Cardiac muscle cell (in vitro differentiated cells and primary cell): ENCODE measurements at places on chromosomes 4 and X.
A peak's percentile ranks its signal among the peaks of the same experiment; 100 is the strongest.

GRCh38 chr4:113637823-113638561 is 123.5 kb downstream of the CAMK2D start:
- no peak for DNase-seq

DNA sequence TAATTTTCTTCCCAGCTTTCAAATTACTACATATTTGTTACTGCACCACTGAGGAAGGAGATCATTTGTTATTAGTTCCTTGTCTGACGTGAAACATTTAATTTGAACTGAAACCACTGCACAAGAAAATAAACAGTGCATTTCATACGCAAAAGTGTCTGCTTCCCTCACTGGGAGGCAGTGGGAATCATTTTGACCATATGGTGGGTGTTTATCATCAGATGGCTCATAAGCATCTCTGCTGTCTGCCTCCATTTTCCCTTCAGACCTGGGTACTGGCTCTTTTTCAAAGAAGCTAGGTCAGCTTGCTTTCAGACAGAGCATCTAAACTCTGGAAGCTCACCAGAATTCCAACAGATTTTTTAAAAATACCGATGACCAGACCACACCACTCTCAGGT is 135.2 kb downstream of the PCDH19 start:
- no peak for DNase-seq

DNA sequence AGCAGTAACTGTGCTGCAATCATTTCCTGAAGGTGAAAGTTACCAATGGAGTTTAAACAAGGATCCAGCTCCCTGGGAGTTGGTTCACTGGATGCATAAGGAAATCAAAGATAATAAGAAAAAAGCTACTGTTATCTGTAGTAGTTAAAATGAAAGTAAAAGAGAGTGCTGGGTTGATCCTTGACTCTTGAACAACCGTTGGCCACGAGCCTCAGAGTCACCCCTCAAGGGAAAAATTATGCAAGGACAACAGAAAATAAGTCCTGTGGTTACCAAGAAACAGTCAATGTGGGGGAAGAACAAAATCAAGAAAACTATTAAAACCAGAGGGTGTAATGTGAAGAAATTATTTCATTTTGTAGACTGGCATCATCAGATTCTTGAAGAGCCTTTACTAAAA is 49.7 kb upstream of the DDIT4L start:
- peak; percentile 13 for DNase-seq

DNA sequence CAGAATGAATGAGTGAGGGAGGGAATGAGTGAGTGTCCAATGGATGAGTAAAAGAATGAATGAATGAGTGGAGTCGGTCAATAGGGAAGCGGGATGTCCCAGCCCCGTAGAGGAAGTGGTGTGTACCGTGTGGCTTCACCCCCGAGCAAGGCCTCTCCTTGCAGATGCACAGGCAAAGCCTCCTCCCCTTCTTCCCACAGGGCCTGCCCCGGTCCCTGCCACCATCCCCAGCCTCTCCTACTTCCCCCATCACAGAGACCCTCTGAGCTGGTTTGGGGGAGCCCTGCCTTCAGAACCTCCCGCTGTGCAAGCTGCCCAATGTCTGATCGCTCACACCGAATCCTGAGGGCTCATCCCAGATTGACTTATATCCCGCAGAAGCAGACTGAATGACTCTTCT is 13.6 kb downstream of the HTRA3 start:
- no peak for DNase-seq

- no peak for DNase-seq
Observed at GRCh38 chr4:1770791-1771231, 22.3 kb upstream of the FGFR3 start.

GRCh38 chrX:19373351-19373891 is 29.7 kb downstream of the PDHA1 start:
- no peak for DNase-seq

DNA sequence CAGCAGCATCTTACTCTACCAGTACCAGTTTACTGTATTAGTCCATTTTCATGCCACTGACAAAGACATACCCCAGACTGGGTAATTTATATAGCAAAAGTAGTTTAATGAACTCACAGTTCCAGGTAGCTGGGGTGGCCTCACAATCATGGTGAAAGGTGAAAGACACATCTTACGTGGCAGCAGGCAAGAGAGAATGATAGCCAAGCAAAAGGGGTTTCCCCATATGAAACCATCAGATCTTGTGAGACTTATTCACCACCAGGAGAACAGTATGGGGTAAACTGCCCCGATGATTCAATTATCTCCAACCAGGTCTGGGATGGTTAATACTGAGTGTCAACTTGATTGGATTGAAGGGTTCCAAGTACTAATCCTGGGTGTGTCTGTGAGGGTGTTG is 69.3 kb downstream of the YIPF6 start:
- no peak for DNase-seq

DNA sequence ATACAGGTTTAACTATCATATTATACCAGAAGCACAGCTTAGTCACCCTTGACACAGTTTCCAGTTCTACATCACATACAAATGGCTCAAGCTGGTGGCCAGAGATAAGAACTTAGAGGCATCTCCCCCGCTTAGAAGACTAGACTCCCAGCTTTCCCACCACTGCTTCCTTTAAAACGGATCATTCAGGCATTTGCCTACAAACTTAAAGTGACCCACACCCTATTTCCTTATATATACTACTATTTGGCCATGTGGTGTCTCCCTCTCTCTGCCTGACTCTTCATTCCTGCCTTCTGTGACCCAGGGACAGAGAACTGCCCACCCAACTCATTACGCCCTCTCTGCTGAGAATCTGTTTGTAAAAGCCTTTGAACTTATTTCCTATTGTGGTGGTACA is 781.2 kb upstream of the DIAPH2 start:
- peak; percentile 36 for DNase-seq

GRCh38 chr4:26073886-26074560 is 160.0 kb downstream of the SMIM20 start:
- no peak for DNase-seq

- peak; percentile 53 for DNase-seq
Observed at GRCh38 chrX:68832101-68832416, 3.2 kb downstream of the EFNB1 start.

GRCh38 chrX:20362268-20363267 is 95.9 kb upstream of the RPS6KA3 start:
- peak; percentile 68 for DNase-seq

GRCh38 chr4:108168671-108169523 is at the start of gene LEF1:
TSS of gene LEF1 (minus strand) at chr4:108168932. CDS start at chr4:108167767, 1,165 bp downstream.
- peak; percentile 42 for DNase-seq

GRCh38 chrX:135438734-135439043 is 16.9 kb downstream of the SMIM10L2A start:
- DNase-seq = no peak

- no peak for DNase-seq
Observed at GRCh38 chr4:44848466-44848865, 122.1 kb upstream of the GNPDA2 start.

GRCh38 chrX:23752740-23753415 is 9.8 kb upstream of the ACOT9 start:
- no peak for DNase-seq

DNA sequence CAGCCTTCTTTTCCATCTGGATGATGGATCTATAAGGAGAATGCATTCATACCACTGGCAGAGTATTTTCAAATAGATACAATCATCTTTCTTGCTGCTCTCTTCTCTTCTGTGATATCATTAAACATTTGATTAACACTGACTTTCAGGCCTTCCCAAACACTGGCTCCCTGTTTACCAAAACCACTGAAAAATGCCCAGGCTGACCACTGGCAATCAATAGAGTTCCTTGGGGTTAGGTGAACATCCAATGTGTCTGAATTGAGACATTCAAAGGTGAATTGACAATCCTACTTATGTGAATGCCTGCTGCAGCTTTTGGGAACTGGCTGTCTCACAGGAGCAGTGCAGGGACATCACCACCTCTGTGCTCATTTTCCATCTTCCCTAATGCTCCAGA is 168.3 kb downstream of the ENOX2 start:
- DNase-seq = no peak

- no peak for DNase-seq
Observed at GRCh38 chr4:165191348-165191656, 16.1 kb upstream of the KLHL2 start.

DNA sequence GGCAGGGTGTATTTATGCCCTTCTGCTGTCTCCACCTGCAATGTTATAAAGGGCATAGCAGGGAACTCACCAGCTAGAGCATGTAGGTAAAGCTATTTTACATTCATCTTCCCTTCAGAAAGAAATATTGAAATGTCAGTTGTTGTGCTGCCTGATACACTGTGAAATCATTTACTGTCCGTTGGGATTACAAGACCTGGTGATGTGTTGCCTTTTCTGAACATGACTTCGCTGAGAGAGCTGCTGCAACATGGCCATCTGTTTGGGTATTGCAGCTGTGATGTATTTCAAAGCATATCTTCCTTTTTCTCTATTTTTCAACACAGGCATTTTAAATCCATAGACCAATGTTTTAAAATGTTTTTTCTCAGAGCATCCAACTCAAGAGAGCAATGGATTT is 644.1 kb upstream of the GNPDA2 start:
- DNase-seq = no peak

DNA sequence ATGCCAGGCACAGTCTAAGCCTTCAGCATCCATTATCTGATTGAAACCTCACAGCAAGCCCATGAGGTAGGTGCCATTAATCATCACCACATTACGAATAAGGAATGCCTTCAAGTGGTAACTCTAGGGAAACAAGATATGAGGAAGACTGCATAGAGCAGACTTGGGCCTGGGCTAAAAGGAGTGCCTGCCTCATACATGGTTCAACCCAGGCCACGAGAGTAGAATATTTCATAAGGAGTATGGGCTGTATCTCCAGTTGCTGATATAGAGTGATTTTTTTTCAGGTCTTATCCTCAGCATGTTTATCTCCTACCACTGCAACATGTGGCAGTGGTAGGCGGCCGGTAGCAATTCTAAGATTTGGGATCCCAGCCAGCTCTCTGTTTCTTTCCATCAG is 51.7 kb downstream of the ATP11C start:
- DNase-seq = peak; percentile 80
